Right lung (tissue), 10 donors: ENCODE measurements at places on chromosomes 3 and 15. TPM values are rescaled to one million over a fixed set of nuclear protein-coding genes. Genes with fewer than 3 reads are reported as not detected.

DNA sequence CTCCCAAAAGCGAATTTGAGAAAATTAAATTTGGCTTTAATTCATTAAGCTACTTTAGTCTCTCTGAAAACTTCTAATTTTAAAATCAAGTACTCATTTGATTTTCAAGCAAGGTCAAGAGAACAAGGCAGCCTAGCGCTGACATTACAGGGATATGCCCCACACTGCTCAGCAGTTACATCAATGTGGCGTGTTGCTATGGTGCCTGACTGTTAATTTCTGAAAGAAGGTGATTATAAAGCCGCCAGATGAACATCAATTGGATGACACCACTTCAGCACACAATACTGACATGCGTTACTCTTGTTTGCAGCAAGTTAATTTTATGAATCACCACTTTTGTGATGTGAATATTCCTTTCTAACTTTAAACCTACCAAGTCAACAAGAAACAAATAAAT, 284.4 kb downstream of the FOXP1 start:
- DNase-seq, result no peak

DNA sequence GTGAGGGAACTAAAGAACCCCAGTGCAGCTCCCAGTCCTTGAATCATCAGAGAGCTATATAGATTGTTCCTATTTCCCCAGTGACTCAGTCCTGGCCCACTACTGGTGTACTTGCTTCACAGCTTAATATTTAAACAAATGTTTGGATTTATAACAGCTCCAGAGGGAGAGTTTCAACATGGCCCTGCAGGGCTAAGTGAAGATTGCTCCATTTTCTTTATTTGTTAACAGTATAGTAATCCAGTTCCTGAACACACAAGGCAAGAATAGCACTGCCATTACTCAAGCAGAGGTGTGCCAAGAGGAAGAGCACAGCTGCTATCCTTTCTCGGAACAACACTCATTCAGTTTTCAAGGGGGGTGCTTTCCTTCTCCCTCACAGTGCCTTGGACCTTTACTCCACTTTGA, 6.5 kb downstream of the SQOR start:
- no peak for DNase-seq

Gene ERICH6
- 1.2 TPM for polyA plus RNA-seq

Gene MELTF
- polyA plus RNA-seq, result 6.3 TPM

Gene CASR
- 0.01 TPM for polyA plus RNA-seq
